ENCODE measurements at places on chromosomes 5 and 9.

- DNase-seq: no peak
Observed at GRCh38 chr9:71504636-71505035, 263.7 kb downstream of the CEMIP2 start.

GRCh38 chr9:115036691-115037090 is 81.3 kb downstream of the TNC start:
- no peak for DNase-seq

GRCh38 chr5:88819301-88819999 is 63.5 kb downstream of the MEF2C start:
- DNase-seq: no peak

- no peak for DNase-seq
Observed at GRCh38 chr5:159427180-159428012, 97.1 kb upstream of the IL12B start.

- DNase-seq: no peak
Observed at GRCh38 chr5:71923755-71924154, 183.5 kb upstream of the MAP1B start.
